ENCODE measurements at places on chromosomes 2 and 18.
A peak's percentile ranks its signal among the peaks of the same experiment; 100 is the strongest.

GRCh38 chr18:666177-666576 is 8.7 kb downstream of the TYMS start:
- DNase-seq = no peak

DNA sequence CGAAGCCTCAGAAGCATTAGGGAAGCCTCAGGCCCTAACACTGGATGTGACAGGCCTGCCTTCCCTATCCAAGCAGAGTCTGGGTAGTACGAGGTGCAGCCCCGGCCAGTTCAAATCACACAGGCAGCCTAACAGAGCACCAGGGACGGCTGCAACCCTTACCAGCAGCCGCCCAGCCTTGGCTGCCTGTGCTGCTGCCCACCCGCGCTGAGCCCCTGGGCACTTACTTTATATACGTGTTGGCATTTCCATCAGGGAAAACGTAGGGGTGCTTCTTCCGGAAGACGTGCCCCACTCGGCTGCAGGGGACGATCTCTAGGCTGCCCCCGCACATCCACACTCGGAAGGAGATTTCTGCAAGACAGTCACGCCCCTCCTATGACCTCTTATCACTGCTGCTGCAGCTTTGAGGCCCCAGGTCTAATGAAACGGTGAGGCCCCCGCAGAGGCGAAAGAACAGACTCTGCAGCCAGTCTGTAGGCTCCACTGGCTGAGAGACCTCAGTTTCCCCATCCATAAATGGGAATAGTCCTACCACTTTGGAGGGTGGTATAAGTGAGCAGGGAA is 124.7 kb upstream of the CAPN13 start:
- no peak for DNase-seq

DNA sequence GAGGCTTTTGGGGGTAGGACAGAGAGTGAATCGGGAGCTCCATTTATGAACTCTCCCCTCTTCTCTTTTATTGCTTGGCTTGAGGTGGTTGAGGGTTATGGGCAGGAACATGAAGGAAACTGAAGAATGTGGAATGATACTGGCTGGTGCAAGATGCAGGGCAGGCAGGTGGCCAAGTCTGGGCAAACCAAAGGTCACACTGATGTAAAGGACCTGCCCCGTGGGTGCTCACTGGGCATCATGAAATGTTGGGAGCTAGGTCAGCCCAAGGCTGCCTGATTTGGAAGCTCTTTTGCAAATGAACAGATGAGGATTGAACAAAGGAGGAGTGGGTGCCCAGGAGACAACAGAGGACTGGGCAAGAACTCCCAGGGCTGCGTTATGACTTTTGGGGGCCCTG is 328.9 kb downstream of the CLIP4 start:
- DNase-seq = no peak

DNA sequence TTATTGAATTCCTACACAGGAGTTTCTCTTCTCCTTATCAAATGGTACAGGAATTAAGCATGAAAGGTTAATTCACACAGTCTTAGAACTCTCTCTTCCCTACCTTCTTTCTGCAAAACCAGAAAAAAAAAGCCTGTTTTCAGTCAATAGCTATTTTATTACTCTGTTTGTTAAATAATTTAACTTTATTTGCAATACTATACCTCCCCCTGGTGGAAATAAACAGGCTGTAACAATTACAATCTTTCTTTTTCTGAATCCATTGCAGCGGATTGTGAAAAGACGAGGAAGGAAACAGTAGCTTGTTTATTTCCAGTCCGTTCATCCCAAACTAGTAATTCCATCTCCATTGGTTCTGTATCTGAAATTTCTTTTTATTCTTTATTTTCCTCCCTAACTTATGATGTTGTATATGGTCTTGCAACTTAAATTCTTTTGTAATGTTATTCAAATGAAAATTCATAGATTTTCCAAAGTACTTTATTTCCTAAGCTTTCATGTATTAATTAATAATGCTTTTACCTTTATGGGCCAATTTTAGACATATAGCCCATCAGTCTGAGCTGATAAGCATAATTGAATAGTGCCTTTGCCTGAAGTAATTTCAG is 165.2 kb downstream of the SH3BP4 start:
- no peak for DNase-seq

- no peak for DNase-seq
Measured at GRCh38 chr18:61199171-61199848, 133.9 kb upstream of the CDH20 start.

DNA sequence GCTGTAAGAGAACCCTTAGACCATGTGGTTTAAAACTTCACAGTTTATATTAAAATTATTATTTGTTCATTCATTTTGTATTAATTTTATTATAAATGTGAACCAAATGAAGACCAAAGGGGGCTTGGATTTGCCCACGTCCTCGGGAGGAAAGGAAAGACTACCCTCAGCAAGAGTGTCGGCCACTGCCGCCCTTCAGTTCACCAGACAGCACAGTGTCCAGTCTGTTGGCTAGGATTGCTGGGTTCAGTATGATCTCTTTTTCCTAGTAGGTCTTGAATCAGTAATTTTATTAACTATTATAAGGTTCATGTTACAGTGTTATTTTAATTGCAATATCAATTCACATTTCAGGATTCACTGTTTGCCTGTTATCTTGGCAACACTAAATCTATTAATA is 78.2 kb upstream of the CHRNA1 start:
- DNase-seq = no peak

- DNase-seq = no peak
Measured at GRCh38 chr2:220185766-220186305, 558.4 kb downstream of the SLC4A3 start.

- DNase-seq = no peak
Measured at GRCh38 chr2:218963601-218964000, 4.1 kb downstream of the CDK5R2 start.

- no peak for DNase-seq
Measured at GRCh38 chr2:198991431-198991830, 466.3 kb downstream of the SATB2 start.

GRCh38 chr2:197920088-197920487 is 115.7 kb downstream of the PLCL1 start:
- no peak for DNase-seq

DNA sequence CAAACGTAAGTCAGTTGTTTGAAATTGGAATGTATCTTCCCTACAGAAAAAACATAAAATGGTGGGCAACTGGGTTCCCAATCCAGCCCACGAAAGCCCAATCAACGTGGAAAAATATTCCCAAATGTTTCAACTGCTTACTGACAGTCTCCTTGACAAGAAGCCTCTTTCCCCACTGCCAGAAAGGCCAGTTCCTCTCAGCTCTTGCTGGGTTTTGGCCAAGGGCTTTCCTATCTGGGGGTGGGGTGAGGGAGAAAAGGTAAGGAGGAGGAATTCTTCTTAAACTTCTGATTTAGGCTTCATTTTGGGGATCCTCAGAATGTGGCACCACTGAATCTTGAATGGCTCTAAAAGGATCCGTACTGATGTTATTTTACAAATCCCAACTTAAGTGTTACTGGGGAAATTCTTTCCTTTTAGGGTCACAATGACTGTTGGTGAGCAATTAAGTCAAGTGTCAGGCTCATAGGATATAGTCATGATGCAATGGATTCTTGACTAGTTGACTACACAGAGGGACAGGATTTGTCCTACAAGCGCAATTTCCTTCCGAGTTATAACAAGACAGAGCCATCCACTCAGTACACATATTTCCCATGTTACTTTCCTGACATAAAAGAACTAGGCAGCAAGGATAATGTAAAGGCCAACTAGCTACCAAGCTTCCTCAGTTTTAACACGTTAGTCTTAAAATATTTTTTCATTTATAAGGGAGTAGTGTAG is 73.6 kb downstream of the SPRED2 start:
- no peak for DNase-seq

GRCh38 chr2:174577967-174578589 is 19.5 kb downstream of the WIPF1 start:
- DNase-seq = no peak

GRCh38 chr2:96148410-96149217 is 3.4 kb upstream of the DUSP2 start:
- peak; percentile 75 for DNase-seq

DNA sequence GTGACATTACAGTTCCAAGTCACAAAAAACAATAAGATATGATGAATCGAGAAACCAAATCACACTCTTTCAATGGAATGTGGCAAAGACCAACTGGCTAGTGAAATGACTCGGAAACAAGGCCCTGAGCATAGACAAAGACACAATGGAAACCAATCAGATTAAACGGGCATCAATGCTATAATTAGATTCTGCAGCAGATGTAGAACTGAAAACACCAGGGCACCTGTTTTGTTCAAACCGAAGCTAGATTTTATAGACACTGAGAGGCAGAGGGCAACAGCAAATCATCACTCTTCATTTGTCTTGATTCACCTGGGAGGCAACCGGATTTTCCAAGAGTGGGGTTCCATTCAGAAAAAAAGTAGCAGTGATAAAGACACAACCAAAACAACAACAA is 92.8 kb upstream of the BARD1 start:
- no peak for DNase-seq

- DNase-seq = no peak
Measured at GRCh38 chr2:8315531-8316165, 366.2 kb upstream of the ID2 start.

GRCh38 chr18:56593906-56594305 is 44.5 kb downstream of the TXNL1 start:
- DNase-seq = no peak

GRCh38 chr2:74440378-74441169 is 1.2 kb downstream of the RTKN start:
- peak; percentile 92 for DNase-seq

- no peak for DNase-seq
Measured at GRCh38 chr2:240809276-240809675, 10.7 kb downstream of the KIF1A start.

GRCh38 chr2:189860161-189860560 is 75.9 kb downstream of the PMS1 start:
- no peak for DNase-seq

DNA sequence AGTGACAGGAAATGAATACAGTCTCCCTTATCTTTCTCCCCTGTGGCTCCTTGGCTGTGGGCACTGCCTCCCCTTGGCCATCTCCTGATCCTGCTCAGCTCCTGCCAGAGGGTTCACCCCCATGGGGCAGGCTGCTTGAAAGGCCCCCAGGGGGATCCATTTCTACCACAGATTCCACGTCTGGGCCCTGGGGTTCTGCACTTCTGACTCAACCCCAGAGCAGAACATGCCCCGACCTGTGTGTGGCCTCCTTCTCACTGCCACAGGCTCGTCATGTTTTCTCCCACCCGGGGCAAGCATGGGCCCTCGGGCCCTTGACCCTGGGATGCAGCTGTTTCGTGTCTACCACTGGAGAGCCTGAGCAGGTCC is 122.2 kb downstream of the ACKR3 start:
- DNase-seq = no peak

DNA sequence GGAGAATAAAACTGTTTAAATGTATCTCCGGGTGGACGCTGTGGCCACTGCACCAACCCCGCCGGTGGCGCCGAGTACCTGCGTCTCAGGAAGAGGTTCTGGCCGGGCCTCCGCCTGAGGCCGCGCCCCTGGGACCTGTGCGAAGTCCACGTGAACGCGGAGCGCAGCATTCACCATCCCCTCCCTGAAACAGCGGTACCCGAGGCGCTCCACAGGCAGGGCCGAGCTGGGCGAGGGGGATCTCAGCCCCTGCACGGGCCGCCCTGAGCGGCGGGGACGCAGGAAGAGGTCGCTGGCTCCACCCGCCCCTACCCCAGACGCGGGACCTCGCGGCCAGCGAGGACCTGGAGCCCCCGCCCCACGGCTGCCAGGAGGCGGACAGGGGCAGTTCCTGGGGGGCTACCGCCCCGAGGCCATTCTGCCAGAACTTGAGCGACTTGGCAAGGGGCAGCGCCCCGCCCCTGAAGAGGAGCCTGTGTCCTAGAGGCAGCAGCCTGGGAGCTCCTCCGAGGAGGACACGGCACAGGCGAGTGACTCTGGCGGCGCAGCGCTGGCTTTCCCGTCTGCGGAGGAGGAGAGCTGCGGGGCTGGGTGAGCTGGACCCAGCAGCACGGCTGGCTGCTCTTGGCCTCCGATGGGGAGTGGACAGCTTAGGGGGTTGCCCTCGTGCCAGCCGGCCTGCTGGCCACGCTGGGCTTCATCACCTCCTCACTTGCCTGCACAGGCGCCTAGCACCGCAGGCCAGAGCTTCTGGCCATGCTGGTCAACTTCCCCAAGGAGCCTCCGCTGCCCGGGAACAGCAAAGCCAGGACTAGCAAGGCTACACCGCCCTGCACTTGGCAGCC is 9.7 kb upstream of the TEKT4 start:
- DNase-seq = no peak

DNA sequence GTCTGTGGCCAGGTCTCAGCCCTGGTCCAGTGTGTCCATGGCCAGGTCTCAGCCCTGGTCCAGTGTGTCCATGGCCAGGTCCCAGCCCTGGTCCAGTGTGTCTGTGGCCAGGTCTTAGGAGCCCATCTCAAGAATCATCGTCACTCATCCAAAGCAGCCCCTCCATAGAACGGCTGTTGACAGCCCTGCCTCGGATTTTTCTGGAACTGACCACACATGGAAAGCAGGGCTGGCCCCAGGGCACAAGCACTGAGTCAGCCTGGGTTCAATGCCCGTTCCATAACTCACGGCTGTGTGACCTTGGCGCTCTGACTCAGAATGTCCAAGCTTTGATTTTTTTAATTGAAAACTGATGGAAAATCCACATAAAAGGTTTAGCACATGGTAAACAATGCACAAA is 59.9 kb upstream of the SNTG2 start:
- DNase-seq = no peak

GRCh38 chr18:24071029-24071428 is 56.5 kb downstream of the TTC39C start:
- DNase-seq = no peak

DNA sequence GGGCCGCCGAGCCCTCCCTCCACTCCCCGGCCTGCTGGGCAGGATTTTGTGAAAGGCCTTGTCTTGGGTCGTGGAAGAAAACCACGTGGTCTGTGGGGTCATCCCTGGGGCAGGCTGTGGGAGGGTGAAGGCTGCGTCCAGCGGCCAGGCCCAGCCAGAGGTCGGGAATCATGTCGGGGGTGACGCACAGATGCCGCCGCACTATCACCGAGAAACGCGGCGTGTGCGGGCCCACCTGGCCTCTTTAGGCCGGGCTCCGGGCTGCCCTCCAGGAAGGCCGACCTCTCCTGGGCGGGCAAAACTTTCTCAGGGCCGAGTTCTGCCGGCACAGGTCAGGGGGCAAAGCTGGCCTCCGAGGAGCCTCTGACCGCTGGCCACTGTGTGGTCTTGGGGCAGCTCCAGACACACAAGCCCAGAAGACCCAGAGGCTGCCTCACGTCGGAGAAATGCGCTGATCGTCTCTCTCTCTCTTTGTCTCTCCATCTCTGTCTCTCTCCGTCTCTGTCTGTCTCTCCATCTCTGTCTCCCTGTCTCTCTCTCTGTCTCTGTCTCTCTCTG is 28.4 kb downstream of the NFATC1 start:
- DNase-seq = no peak

- DNase-seq = no peak
Measured at GRCh38 chr2:160010361-160011145, 51.9 kb downstream of the PLA2R1 start.
